T-helper 1 cell (primary cell): ENCODE measurements at places on chromosomes 6 and 20.
A peak's percentile ranks its signal among the peaks of the same experiment; 100 is the strongest.

GRCh38 chr20:37931153-37931922 lies 28.4 kb downstream of the VSTM2L start:
- DNase-seq = no peak

- DNase-seq = no peak
These were observed 47.3 kb upstream of the ZNF133 start for GRCh38 chr20:18240997-18241396.

DNA sequence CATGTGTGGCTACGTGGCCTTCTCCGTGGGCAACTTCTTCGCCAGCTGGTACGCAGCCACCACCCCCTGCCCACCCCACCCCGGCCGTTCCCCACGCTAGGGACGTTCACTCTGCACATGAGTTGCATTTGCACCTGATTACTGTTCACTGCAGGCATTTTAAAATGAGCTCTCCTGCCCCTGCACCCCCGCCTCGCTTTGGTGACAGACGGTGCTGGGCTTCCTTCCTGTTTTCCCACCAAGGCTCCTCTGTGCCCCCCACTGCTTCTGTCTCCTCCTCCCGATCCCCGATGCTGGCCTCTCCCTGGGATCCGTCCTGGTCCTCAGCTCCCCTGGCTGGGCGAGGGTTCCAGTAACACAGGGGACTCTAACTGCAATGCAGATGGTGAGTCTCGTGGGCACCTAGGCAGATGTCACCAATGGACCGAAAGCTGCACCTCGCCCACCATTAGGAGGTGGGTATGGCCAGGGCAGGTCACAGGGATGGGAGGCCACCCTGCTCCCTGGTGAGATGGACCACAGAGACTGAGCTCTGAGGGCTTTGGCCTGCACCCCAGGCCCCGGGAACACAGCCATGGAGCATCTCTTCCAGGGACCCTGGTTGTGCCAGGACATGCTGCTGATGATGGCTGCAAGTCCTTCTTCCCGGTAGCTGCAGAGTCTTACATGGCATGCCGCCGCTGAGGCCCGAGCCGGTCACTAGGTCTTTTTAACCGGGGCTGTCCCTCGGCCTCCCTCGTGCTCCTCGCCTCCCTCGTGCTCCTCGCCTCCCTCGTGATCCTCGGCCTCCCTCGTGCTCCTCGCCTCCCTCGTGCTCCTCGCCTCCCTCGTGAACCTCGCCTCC lies 3.8 kb downstream of the UNC93A start:
- DNase-seq = no peak

DNA sequence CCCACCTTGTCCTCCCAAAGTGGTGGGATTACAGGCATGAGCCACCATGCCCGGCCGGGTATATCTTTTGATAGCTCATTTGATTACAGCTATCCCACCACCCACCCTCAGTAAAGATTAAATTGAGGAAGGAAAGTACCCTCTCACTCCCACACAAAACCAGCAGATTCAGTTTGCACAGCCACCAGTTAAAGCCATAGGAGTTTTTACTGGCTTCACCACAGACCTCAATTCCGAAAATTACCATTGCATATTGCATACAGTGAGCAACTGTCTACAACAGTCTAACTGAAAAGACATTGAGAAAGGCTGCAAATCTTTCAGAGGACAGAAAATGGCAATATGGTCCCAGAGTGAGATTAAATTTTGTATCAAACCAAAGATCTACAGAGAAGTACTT lies 34.9 kb downstream of the ESF1 start:
- no peak for DNase-seq

- DNase-seq = no peak
These were observed 40.9 kb downstream of the DOP1A start for GRCh38 chr6:83108378-83108777.

GRCh38 chr6:20931093-20931492 lies 396.8 kb downstream of the CDKAL1 start:
- DNase-seq = no peak

- DNase-seq = no peak
These were observed 333.2 kb downstream of the SAMD5 start for GRCh38 chr6:147841547-147842148.

DNA sequence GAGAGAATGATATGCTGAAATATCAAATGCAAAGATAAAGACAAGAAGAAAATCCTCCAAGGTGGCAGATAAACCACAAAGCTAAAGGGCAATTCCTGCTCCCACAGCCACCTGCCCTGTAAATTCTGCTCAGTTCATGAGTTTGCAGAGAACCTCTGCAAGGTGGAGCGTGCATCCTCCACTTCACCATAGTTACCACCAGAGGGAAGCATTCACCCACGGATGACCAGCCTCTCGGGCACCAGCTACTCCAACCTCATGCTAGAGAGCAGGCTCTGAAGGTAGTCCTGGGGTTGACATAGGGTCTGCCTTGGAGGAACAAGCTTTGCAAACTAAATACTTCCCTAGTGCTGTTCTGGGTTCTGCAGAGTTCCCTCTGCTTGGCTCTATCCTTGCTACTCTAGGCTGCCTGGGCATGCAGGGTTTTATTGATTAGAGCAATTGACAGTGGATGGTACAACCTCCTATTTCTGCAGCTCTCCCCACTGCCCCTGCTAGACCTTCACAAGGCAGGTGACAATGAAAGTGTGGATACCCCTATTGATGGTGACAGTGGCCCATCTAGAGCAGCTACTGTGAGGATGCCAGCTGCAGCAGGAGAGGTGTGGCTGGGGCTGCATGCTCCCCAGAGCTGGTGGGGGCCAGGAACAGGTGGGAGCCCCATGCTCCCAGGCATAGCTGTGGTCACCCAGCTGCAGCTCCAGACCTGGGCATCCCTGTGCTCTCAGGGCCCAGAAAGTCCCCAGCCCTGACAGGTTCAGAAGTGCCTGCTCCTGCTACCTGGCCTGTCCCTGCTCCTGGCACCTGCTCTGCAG lies 51.1 kb downstream of the GGTLC1 start:
- no peak for DNase-seq

DNA sequence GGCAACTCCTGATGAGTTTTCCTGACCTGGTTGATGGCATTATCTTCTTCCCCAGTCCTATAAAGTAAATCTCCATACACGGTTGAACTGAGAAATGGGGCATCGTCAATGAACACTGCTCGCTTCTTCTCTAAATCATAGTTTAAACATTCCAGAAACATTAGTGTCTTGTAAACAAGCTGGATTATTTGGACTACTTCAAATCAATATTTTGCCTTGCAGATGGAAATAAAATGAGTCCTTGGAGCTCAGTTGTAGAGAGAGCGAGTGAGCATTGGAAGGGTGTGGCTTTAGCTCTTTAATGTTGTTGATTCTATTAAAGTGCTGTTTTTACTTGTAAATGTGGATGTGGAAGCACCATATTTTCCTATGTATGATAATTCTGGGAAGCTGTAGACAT lies 18.4 kb downstream of the C6orf89 start:
- no peak for DNase-seq

DNA sequence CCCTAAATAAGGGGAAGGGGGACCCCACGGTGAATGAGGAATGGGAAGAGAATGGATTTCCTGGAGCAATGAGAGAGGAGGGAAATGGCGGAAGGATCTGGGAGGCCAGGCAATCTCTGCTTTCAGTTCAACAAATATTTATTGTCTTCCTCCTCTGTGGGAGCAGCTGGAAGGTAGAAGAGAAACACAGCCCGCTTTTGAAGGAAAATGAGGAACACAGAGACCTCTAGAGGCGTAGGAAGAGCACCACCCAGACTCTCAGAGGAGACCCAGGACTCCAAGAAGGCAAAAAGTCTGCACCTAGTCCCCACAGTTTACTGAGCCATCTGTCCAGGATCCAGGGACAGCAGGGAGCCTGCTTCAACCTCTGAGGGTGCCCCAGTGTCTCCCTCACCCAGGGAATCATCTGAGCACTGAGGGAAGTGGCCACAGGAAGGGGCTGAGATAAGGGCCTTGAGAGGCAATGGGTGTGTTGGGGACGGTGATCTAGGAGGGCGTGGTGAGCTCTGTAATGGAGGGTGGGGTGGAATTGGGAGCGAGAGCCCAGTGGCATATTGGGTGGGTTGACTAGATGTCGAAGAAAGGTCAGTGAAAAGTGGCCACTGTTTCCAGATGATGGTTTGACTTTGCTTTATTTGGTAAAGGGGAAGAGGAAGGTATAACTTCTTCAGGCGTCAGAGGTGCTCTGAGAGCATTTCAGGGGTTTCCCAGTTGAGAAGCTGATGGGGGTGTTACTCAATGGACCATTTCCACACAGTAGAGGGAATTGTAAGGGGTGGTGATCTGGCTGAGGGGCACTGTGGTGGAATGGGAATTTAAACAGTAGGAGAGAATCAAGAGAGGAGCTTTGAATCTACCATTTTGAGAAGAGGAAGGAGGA lies 610 bp downstream of the PSORS1C1 start:
- no peak for DNase-seq

DNA sequence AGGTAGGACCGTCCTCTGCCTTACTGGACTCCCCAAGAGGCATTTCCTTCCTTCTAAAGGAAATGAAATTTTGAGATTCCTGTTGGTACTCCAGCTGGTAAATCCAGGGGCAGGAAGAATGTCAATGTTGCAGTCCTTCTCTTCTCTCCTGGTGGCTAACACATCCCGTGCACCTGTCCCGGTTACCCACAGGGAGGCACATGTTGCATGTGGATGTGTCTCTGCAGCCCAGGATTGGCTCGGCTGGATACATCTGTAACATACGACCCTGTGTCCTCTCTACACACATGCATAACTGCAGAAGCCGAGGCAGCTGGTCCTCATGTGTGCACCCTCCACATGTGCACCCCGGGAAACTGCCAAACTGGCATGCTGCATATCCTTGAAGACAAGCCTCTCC lies 1.3 kb upstream of the LRFN2 start:
- no peak for DNase-seq

- peak; percentile 56 for DNase-seq
These were observed 717 bp downstream of the MRPL14 start for GRCh38 chr6:44126320-44127149.

DNA sequence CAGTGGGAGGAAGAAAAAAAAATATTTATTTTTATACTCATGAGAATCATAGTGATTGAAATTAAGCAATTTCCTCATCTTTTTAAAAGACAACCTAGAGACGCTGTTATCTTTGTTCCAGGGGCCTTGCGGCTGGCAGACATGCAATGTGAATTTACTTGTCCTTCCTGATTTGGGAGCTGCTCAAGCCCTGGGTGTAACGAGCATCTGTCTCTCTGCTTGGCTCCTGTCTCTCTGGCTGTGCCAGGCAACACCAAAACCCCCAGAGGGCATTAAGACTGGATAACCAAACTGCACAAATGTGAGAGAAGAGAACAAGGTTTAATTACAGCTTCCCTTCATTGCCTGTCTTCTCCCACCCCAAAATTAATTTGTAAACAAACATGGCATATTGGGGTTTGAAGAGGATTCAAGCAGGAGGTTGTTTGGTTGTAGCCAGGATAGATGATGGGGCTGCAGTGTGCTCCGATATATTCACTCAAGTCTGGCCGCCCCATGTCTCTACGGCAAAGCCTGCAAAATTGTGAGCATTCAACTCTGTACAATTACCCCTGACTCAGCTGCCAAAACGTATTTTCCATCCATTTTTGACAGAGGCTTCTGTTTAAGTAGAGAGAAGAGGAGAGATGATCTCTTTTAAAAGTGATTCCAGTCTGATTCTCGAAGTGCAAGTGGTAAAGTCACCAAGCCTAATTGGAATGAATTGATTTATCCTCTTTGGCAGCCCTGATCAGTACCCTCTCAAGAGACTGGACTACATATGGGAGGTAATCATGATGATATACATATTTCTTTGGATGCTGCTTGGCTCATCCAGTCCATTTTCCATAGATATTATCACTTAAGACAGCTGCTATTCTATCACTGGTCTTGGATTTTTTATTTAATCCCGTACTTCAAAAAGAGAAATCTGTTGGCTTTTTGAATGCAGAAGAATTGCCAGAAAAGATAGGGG lies 170.2 kb downstream of the SLC24A3 start:
- DNase-seq = no peak

DNA sequence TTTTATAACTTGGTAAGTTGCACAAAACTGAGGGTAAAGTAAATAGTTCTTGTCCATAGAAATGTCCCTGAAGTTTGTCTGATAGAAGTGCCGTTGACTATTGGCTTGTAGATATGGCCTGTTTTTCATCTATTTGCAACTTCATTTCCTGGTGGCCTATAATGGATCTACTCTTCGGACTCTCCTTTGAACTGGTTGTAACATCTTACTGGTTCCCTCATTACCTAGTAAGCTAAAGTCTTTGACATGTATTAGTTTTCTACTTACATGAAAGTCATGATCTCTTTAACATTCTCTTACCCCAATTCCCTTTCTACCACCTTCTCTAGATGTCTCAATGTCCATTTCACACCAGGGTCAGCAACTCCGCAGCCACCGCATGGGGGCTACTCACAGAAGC lies 146.3 kb downstream of the GRM4 start:
- DNase-seq = no peak

- DNase-seq = no peak
These were observed 55.4 kb downstream of the PSMG4 start for GRCh38 chr6:3314176-3314575.

DNA sequence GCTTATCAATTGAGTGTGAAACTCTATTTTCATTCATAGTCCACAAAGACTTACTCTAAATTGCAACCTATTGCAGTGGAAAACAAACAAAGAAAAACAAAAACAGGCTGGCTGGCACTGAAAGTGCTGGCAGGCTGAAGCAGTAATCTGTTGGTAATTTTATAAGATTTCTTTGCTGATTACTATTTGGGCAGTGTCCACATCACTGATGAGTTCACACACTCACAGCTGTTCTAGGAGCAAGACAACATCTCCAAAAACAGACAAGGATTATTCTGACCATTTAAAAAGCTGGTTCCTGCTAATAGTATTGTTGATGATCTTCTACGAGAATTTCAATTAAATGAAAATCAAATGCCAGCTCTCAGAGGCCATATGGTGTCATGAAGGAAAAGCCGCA lies 26.9 kb downstream of the MARCKS start:
- DNase-seq = no peak

- no peak for DNase-seq
These were observed 90.7 kb downstream of the ANKRD60 start for GRCh38 chr20:58137651-58138265.

DNA sequence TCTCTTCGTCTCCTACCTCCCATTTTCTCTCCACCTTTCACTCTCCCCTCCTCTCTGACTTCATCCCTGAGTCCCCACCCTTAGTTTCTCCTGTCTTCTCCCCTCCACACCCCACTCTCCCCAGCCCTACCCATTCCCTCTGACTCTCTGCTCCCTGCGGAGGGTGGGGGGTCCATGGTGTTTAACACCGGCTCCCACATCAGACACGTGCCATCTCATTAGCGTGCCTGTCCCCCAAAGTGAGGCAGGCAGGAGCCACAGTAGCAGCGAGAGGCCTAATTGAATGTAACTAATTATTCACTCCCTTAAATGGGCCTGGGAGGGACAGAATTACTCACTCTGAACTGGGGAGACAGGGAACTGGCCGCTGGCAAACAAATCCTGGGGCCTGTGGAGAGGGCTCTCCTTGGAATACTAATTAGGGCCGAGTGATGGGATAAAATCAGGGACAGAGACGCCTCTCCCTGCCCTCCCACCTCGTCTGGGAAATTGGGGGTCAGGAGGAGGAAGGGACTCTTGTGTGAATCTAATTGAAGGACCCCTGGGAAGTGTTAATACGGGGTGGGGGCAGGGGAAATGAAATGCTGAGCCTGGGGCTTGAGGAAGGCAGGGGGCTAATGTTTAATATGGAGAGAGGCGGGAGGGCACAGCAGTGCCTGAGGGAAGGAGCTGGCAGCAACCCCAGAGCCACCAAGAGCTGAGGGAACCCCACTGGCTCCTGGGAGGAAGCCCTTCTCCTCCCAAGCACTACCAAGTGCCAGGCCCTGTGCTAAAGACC lies 17.9 kb downstream of the CD40 start:
- no peak for DNase-seq
